Stimulated activated CD8-positive, alpha-beta memory T cell treated with anti-CD3 and anti-CD28 coated beads, Interleukin-7, amount 100 ng/mL, for 4 hours (primary cell): ENCODE measurements at places on chromosomes 3 and 15.

GRCh38 chr3:16464511-16465148 is 48.9 kb downstream of the RFTN1 start:
- DNase-seq = no peak

DNA sequence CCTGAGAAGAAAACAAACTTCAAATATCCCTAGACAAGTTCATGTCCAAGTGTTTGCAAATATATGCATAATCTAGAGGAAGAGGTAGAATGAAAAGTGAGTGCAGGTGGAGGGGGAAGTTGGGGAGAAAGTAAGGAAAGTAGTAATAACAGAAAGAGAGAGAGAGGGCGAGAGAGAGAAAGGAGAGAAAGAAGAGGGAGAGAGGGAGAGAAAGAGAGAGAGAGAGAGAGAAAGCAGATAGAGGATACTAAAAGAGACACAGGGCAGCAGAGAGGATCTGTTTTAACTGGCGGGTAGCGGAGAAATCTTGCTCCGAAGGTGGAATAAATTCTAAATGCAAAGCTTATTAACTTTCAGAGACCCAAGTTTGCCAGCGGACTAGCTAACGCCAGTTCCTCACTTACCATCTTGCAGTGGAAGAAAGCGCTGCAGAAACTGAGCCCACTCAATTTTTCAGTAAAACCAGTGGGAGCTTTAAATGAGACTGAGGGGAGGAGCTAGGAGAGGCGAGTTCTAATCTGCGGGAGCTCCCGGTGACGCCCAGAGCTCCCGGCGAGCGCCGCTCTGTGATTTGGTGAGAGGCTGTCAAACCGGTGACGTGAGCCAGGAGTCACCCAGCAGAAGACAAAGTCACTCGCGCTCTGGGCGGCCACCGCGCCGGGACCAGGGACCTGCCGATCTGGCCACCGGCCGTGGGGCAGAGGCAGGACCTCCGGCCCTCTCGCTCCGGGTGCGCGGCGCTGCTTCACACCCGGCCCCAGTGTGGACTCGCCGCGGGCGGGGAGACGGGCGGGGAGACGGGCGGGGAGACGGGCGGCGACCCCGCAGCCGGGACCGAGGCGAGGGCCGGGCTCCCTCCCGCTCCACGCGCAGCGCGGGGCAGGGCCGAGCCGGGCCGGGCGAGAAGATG is at the start of gene GMNC:
TSS of gene GMNC (minus strand) at position 486 of the 910 bp plus-strand sequence. CDS start at position 407, 79 bp downstream.
- DNase-seq = peak; percentile 6

DNA sequence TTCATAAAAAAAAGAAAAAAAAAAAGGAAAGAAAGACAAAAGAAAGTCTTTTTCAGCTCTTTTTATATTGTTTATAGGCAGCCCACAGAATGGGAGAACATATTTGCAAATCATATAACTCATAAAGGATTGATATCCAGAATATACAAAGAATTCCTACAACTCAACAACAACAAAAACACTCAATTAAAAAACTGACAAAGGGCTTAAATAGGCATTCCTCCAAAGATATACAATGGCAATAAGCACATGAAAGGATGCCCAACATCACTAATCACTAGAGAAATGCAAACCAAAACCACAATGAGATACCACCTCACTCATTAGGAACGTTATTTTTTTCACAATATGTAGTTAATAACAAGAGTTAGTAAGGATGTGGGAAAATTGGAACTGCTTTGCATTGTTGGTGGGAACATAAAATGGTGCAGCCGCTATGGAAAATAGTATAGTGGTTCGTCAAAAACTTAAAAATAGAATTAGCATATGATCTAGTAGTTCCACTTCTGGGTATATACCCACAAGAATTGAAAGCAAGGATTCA is 54.2 kb upstream of the CMTM8 start:
- DNase-seq = no peak

DNA sequence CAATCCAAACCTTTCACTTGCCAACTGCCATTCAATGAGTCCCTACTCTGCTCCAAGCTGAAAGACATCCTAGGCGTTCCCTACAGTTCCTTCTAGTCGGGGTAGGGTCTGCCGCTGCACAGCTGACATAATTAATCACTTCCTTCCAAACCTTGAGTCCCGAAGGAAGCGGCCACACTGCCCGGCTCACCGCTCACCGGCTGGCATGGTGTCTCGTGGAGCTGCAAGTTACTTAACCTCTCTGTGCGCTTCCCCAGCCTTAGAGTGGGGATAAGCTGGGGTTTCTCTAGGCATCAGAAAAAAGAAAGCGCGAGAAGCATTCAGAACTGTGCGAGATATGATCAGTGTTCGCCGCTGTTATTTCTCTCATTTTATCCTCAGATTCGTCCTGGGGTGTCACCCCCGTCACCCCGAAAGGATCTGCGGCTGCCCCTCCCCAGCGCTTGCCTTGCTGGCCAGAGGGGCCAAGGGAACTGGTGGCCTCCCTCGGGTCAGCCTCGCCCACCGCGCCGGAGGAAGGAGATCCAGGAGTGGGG is 748 bp downstream of the MRPS25 start:
- no peak for DNase-seq

DNA sequence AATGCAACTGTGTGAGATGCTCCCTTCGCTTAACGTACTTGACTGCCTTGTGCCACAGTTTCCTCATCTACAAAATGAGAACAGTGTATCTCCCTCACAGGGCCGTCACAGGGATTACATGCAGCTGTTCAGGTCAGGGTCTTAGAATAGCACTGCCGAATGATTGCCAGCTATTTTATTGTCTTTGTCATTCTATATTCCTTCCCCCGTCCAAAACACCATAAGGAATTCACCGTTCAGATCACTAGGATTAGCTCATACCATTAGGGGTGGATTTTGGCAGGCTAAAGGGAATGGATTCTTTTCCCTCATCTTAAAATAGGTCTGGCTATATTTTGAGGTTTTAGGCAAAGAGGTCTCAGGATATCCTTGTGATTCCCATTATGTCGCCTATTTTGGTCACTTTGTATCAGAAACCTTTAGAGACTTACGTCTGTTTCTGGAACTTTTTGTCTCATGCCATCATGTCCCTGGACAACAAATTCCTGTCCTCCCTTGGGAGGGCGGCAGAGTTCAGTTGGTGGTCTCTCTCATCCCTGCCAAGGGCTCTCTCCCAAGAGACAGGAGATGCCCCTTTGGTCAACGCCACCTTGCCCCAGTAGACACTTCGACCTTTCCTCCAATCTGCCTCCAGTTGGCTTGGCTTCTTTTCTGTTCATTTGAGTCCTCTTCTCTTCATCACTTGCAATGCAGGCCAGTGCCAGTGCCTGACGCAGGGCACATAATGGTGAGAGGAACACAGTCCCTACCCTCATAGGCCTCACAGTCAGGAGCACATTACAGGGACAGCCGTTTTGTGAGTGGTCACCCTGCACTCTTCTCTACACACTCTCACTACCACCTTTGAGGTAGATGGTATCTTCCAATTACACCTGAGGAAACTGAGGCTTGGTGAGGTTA is 171.6 kb upstream of the BHLHE40 start:
- no peak for DNase-seq

- no peak for DNase-seq
These were observed 1.2 kb upstream of the DAZL start for GRCh38 chr3:16606398-16606797.

- peak; percentile 66 for DNase-seq
These were observed 1.5 kb downstream of the MGA start for GRCh38 chr15:41661518-41662225.

DNA sequence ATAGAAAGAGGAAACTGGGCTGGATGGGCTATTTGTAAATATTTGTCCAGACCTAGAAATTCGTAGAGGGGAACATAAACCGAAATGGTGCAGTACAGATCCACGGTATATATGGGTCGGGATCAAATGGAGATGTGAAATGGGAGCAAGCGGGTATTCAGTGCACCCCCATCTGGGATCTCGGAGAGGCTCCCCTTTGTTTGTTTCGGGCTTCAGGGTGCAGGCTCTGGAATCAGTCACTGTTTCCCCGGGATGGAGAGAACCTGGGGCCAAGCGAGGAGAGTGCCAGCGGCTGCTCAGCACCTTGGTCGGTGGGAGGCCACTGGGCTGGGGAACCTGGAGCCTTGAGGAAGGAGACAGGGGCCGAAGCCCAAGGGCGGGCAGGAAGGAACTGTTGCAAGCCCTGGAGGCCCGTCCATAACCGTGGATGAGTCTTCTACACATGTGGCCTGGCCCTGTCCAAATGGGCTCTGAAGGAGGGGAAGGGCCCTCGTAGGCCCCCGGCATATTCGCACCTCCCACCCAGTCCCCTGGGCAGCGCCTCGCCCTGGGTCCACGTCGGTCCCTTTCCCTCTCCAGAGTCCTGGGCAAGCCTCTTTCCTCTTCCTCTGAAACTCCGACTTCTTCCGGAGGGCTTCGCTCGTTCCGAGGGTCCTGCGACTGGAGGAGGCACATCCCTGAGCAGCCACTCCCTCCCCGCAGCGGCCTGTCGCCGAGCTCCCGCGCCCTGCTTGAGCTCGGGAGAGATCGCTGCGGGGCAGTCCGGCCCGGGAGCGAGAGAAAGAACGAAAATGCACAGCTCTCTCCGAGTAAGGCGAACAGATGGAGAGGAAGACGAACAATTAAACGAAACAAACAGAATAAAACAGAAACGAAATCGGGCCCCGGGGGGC is 3.0 kb downstream of the ISL2 start:
- no peak for DNase-seq

GRCh38 chr3:129245141-129245540 is 4.3 kb upstream of the COPG1 start:
- no peak for DNase-seq

- no peak for DNase-seq
These were observed 2.3 kb downstream of the GORASP1 start for GRCh38 chr3:39104961-39105686.

DNA sequence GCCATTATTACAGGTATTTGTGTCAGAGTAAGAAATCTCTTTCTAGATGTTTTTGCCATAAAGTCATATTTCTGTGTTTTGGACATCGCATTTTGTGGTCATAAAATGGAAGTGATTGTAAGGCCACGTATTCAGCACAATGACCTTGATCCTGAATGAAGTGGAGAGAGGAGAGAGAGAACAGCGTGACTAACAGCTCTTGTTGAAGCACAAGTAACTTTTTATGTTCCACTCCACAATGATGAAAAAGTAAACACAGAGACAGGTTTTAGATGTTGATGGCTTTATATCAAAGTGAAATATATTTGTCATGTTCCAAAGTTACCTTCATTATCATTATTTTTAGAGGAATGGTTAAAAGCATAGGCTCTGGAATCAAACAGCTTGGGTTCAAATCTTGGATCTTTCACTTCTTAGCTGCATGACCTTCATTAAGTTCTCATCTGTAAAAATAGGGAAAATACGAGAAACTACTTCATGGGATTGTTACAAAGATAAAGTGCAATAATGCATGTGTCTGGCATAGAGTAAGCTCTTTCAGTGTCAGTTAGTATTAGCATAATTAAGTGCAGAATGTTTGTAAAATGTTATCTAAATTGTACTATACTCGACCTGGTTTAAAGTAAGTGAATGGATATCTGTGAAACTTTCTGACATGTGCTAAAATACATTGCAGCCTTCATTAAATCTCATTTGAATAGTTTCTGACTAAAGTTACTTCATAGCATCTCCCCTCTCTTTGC is 341.5 kb upstream of the DNAJC19 start:
- no peak for DNase-seq

DNA sequence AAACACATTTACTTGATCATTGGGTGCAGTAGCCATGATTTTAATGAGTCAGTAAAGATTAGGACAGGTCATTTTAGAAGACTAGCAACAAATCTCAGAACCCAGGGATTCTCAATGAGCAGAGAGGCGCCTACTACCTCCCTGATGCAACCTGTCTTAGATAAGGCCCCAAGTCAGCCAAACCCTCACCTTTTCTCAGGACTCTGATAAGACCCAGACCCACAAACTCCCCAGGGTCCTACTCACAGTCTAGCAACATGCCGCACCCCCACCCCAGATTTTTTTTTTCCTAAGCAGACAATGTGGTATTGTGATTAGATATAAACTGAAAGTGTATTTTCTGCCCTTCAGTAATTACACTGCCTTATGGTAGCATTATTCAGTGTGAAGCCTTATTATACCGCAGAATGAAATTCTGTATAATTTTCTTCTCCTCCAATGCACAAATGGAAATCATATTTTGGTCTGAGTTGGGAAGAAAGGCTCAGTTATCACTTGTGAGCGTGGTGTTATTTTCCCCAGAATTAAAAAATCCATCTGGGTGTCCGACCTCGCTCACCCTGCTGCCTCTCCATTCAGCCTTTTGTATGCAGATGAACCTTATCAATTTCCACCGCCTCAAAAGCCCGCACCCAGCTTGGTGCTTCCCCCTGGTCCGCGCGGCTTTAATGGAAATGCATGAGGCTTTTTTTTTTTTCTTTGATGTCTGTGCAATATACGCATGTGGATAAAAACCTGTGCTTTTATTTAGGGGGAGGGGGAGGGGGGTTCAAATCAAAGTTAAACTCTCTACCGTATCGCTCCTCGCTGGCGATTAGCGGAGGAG is 122.0 kb upstream of the SOX14 start:
- no peak for DNase-seq

GRCh38 chr3:155007729-155008128 is 72.4 kb upstream of the MME start:
- DNase-seq = no peak

DNA sequence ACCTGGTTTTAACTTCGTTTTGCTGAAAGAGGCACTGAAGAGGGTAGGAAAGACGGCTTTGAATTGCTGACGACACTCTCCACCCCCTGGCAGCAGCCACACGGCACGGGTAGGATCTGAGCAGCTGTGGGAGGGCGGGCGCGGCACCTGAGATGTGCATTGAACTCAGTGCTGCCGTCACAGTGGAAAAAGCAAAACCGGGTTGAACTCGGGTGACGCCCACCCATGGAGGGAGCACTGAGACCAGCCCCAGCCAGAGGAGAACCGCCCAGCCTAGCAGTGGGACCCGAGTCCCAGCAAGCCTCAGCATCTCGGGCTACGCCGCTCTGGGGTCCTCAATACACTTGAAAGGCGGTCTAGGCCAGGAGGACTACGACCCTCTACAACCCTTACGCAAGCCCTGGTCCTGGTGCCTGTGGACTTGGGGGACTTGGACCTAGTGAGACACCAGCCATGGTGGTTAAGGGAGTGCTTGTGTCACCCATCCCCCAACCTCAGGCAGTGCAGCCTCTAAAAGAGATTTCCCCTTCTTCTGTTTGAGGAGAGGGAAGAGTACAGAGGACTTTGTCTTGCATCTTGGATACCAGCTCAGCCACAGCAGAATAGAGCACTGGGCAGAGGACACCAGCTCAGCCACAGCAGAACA is 50.0 kb upstream of the RPL35A start:
- no peak for DNase-seq

GRCh38 chr15:63244399-63244798 is 33.0 kb upstream of the APH1B start:
- DNase-seq = no peak

- no peak for DNase-seq
These were observed 3.1 kb upstream of the CFAP20DC start for GRCh38 chr3:59052803-59053411.

DNA sequence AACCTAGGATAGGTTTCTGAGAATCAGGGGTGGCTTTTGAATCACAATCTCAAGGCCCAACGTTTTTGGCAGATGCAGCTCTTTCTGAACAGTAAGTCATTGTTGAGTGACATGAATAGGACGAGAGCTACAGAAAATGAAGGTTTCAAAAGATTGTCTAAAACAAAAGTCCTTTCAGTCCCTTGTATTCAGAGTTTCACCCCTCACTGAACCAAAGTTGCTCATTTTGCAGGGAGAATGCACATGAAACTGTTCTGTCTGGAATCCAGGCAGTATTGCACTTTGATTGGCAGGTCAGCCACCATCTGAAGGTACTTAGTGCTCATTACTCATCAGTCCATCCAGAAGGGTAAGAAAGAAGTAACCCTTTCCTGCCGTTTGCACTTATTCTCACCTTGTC is 24.1 kb upstream of the RASGRP1 start:
- DNase-seq = no peak
